ENCODE measurements at places on chromosomes 3 and 15. TPM values are rescaled to one million over a fixed set of nuclear protein-coding genes. Genes with fewer than 3 reads are reported as not detected.

DNA sequence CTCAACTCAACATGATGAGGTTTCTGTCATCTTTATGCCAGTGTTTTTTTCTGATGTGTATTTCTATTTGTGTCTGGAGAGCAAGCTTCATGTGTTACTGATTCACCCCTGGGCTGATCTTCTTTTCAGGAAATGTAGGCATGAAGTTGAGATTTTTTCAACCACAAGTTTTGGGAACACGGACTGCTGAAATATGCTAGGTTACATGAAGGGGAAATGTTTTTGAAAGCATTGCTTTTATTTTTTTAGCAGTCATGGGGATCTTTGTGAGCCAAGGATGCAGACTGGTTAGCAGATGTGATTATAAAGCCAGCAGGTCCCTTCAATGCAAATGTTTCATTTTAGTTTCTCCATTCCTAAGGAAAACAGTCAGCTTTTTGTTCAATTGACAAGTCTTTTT is 219.3 kb upstream of the COL8A1 start:
- H3K36me3 ChIP-seq: no peaks in the 10 kb centered on the region
- H3K27me3 ChIP-seq: no peaks in the 10 kb centered on the region
- no peak for DNase-seq
- H3K4me1 ChIP-seq: no peaks in the 10 kb centered on the region
- no peak overlapping the region for H3K27ac ChIP-seq

GRCh38 chr3:23232016-23232415 is 28.9 kb downstream of the UBE2E2 start:
- DNase-seq: no peak
- no peaks in the 10 kb centered on the region for H3K4me1 ChIP-seq
- no peak overlapping the region for H3K4me3 ChIP-seq

Gene GASK1A
- 3.2 TPM for total RNA-seq

- no peaks in the 10 kb centered on the region for H3K4me1 ChIP-seq
Measured at GRCh38 chr15:69885173-69885955, 212.4 kb downstream of the TLE3 start.

DNA sequence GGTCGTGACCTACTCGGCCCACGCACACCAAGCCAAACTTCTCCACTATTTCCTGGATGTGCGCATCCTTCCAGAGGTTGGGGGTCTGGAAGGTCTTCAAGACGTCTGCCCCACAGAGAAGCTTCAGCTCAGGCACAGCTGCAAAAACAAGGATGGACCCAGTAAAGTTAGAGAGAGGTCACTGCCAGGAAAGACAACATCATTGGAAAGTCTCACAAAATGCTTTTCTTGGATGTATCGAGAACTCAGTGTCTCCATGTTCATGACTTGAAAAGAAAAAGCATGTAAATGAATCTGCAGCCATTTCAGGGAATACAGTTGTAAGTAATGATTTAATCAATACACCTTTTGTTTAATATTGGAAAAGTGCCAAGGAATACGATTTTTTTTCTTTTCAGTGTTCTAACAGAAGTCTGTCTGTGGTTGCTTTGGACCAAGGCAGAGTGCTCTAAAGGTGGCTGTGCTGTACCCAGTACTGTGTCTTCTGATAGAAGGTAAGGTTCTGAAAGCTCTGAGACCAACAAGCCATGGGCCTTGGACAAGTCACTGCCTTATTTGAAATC is 21.8 kb upstream of the RBP1 start:
- peaks cover 15% of the 10 kb centered on the region for H3K4me1 ChIP-seq
- no peaks in the 10 kb centered on the region for H3K27me3 ChIP-seq
- no peaks in the 10 kb centered on the region for H3K36me3 ChIP-seq
- H3K27ac ChIP-seq: no peak overlapping the region
- no peak for DNase-seq

GRCh38 chr3:157573281-157573680 is 70.1 kb upstream of the VEPH1 start:
- H3K27ac ChIP-seq: no peak overlapping the region
- DNase-seq: no peak
- H3K36me3 ChIP-seq: no peaks in the 10 kb centered on the region
- H3K27me3 ChIP-seq: no peaks in the 10 kb centered on the region

- peak overlapping the region; percentile 23 for H3K27ac ChIP-seq
- peaks cover 21% of the 10 kb centered on the region for H3K4me1 ChIP-seq
- H3K27me3 ChIP-seq: no peaks in the 10 kb centered on the region
Measured at GRCh38 chr15:49989498-49989897, 129.5 kb downstream of the ATP8B4 start.

DNA sequence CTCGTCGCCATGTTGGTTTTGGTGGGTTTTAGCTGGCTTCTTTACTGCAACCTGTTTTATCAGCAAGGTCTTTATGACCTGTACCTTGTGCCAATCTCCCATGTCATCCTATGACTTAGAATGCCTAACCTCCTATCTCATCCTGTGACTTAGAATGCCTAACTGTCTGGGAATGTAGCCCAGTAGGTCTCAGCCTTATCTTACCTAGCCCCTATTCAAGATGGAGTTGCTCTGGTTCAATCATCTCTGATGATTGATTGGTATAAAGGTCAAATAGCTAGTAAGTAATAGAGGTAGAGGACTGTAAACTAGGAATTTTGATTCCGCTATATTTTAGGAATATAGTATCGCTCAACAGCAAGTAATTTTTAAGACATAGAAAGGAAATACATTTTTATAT is 1.3 kb upstream of the ACKR2 start:
- no peak overlapping the region for H3K4me3 ChIP-seq
- H3K27ac ChIP-seq: no peak overlapping the region
- H3K4me1 ChIP-seq: no peaks in the 10 kb centered on the region
- no peaks in the 10 kb centered on the region for H3K27me3 ChIP-seq

DNA sequence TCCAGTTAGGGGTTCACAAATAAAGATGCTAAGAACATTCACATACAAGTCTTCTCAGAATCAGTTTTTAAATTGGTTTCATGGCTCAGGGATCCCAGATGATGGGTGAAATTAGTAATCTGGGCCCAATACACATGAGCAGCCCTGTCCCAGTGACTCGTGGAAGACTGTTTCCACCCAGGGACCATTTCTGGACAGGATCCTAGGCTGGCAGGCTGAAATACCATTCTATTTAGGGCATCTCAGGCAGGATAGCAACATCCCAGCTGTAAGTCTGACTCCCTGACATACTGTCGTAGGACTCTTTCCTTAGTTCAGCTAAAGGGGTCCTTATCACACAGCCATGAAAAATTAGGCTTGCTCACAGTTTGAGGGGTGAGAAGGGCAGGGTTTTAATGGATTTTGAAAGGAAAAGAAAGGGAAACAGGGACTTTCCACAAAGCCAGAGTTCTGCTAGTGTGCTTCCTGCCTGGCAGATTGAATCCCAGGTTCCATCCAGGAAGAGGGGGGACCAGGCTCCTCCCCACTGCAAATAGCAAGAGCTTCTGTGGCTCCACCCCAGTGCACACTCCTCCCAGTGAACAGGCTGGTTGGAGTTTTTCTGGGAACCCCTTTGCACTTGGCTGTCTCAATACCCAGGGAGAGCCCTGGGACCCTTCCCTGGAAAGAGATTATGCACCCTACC is 41.3 kb upstream of the LYZL4 start:
- H3K4me1 ChIP-seq: no peaks in the 10 kb centered on the region
- no peaks in the 10 kb centered on the region for H3K27me3 ChIP-seq
- H3K27ac ChIP-seq: peak overlapping the region; percentile 30
- H3K36me3 ChIP-seq: no peaks in the 10 kb centered on the region

Gene LOXL1
- total RNA-seq: 7.7 TPM

DNA sequence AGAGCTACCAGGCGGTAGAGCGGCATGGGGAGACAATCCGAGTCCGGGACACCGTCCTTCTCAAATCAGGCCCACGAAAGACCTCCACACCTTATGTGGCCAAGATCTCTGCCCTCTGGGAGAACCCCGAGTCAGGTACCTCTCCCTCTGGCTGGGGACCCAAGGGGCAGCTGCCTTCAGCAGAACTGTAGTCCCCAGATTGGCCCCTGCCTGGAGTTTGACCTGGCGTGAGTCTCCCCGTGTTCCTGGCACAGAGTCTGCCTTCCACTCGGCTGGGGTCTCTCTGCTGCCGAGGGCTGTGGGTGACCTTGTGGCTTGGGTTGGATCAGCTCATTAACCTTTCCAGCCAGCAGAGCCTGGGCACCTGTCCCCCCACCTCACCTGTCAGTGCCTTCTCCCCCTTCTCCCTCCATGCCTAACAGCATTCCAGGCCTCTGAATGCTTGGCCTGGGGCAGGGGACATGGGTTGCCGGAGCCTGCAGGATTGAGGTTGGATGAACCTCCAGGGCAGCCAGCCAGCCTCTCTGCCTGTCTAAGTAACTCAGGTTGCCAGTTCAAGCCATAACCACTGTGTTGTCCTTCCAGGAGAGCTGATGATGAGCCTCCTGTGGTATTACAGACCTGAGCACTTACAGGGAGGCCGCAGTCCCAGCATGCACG is 6.8 kb upstream of the CHST14 start:
- H3K4me3 ChIP-seq: no peak overlapping the region
- H3K27me3 ChIP-seq: no peaks in the 10 kb centered on the region

DNA sequence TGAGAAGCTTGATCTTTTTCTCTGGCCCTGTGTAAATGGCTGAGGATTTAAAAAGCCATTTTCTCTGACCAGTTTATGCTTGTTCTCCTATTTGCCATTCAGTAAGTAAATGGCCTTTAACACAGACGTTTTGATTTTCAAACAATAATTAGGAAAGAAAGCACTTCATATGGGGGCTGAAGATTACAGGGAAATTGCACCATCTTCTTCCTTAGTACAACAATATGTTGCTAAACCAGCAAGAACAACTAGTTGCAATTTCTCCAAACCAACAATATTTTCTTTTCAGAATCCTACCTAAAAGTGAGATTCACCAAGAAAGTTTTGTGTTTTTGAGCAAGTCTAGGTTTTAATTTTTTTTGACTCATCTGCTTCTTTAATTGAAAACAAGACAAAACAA is 80.5 kb upstream of the CCNL1 start:
- H3K4me3 ChIP-seq: no peak overlapping the region
- no peaks in the 10 kb centered on the region for H3K4me1 ChIP-seq
- DNase-seq: no peak
- H3K27me3 ChIP-seq: no peaks in the 10 kb centered on the region

Gene RAB6B
- 1.7 TPM for total RNA-seq

GRCh38 chr3:53773611-53774368 is 72.4 kb downstream of the CHDH start:
- no peak overlapping the region for H3K4me3 ChIP-seq
- DNase-seq: no peak
- H3K27ac ChIP-seq: no peak overlapping the region
- peaks cover 11% of the 10 kb centered on the region for H3K27me3 ChIP-seq
- H3K4me1 ChIP-seq: peaks cover 31% of the 10 kb centered on the region
- no peaks in the 10 kb centered on the region for H3K36me3 ChIP-seq
